Lung microvascular endothelial cell (primary cell): ENCODE measurements at places on chromosomes 6 and 20. TPM values are rescaled to one million over a fixed set of nuclear protein-coding genes. Genes with fewer than 3 reads are reported as not detected.

- no peak for DNase-seq
Observed at GRCh38 chr6:31615748-31616147, 714 bp downstream of the AIF1 start.

The OPRL1 gene
- total RNA-seq: 1.7 and 3.0 TPM in 2 replicates

The FUT9 gene
- not detected in 2 replicates for total RNA-seq

DNA sequence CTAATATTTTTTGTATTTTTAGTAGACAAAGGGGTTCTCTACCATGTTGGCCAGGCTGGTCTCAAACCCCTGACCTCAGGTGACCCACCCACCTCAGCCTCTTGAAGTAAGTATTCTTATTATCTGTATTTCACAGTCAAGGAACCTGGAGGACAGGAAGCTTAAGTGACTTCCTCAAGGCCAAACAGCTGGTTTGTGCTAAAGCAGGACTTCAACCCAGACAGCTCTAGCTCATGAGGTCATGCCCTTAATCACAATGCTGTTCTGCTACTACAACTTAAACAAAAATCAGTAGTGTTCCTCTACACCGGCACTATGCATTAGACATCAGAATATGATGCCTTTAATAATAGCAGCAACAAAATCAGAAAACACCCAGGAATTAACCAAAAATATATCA, 168.9 kb downstream of the ADGB start:
- no peak for DNase-seq

DNA sequence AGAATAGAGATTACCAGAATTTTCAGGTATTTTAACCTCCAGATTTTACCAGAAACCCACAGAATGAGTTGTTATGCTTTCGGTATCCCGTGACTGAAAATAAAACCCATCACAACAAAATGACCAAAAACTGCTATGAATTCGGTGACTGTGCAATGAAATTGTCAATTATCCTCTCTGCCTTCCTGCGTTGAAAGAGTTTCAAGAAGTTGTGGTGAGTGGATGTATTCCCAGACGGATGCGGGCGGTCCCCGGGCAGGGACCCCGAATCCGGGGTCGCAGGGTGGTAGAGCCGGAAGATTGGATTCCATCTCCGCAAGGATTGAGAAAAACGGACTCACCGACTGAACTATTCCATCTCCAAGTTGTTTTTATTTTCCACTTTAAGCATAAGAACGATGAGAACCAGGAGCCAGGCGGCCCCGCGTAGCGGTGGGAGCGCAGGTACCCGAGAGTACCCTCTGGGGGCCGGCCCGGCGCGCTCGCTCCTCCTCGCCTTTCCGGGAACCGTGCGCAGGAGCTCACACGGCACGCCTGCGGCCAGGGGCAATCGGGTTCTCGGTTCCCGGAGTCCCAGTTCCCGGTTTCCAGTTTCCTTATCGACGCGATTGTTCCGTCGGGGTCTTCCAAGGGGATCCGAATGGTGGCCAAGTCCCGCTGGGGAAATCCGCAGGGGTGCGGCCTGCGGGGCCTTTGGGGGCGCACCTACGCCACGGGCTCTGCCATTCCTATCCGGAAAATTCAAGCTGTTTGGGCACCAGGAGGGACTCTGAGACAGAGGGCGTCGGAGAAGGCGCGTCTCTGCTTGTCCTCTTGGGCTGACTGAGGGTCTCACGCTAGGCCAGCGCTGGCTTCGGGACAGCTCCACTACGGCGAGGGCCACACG, 104.9 kb upstream of the PRDM1 start:
- DNase-seq: no peak

- peak; percentile 92 for DNase-seq
Observed at GRCh38 chr20:1118336-1119127, at the start of gene PSMF1. Gene PSMF1 (plus strand): TSS chr20:1118602. CDS start chr20:1118774, 172 bp downstream.

DNA sequence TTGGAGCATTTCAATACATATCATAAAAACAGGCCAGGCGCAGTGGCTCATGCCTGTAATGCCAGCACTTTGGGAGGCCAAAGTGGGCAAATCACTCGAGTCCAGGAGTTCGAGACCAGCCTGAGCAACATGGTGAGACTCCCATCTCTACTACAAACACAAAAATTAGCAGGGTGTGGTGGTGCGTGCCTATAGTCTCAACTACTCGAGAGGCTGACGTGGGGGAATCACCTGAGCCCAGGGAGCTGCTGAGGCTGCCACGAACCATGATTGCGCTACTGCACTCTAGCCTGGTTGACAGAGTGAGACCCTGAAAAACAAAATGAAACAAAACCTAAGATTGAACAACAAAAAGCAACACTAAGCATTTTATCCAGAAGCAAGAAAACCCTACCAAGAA, 47.2 kb downstream of the BACH2 start:
- no peak for DNase-seq

The HUS1B gene
- total RNA-seq: 0.22 and 0.79 TPM in 2 replicates

The MAP7 gene
- total RNA-seq: 0.40 and 0.44 TPM in 2 replicates

GRCh38 chr6:113094779-113095178, 747.6 kb downstream of the RFPL4B start:
- DNase-seq: no peak

GRCh38 chr6:167122827-167123657, at the start of gene CCR6:
Gene CCR6 (plus strand): TSS chr6:167123096. CDS start chr6:167136135, 13,039 bp downstream.
- DNase-seq: no peak

The EPPIN gene
- not detected in 2 replicates for total RNA-seq

DNA sequence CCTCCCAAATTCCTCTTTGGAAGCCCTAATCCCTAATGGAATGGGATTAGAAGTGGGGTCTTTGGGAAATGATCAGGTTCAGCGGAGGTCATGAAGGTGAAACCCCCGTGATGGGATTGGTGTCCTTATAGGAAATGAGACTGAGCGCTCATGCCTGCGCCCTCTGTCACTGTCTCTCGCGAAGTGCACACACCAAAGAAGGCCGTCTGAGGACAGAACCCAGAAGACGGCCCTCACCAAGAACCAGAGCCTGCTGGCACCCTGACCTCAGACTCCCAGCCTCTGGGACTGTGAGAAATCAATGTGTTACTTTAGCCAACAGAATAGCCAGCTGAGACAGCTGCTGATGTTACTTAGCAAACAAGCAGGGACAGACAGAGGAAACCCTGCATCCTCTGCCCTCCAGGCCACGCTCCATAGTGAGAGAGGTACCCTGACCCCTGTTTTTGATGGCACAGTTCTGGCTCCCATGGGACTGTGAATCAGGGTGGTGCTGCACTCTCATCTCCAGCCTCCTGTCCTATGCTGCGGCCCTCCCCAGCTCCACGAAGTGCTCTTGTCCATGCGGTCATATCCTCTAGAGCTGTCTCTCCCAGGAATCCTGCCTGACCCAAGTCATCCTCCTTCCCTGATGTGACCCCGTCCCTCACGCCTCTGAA, 369.3 kb downstream of the ZFAND3 start:
- DNase-seq: no peak

The CALHM5 gene
- 0.40 and 1.5 TPM in 2 replicates for total RNA-seq

GRCh38 chr6:3272911-3273547, 14.3 kb downstream of the PSMG4 start:
- no peak for DNase-seq

The VSX1 gene
- total RNA-seq: not detected in 2 replicates

DNA sequence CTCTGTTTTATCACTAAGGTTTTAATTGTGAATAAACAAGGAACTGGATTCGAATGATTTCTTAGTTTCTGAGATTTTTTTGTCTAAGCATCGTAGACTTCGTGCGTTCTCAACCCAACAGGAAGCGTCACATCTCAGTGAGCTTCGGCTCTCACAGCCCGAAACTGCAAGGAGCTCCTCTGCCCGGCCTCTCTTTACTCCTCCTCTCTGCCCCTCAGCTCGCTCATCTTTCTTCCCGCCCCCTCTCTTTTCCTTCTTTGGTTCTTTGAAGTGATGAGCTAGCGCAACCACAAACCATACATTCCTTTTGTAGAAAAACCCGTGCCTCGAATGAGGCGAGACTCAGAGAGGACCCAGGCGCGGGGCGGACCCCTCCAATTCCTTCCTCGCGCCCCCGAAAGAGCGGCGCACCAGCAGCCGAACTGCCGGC, 480 bp upstream of the NT5E start:
- DNase-seq: peak; percentile 30

The NR2E1 gene
- not detected in 2 replicates for total RNA-seq

The C6orf15 gene
- total RNA-seq: not detected in 2 replicates

The MC3R gene
- total RNA-seq: not detected in 2 replicates

The KCNS1 gene
- total RNA-seq: under 0.01 and 0.40 TPM in 2 replicates

DNA sequence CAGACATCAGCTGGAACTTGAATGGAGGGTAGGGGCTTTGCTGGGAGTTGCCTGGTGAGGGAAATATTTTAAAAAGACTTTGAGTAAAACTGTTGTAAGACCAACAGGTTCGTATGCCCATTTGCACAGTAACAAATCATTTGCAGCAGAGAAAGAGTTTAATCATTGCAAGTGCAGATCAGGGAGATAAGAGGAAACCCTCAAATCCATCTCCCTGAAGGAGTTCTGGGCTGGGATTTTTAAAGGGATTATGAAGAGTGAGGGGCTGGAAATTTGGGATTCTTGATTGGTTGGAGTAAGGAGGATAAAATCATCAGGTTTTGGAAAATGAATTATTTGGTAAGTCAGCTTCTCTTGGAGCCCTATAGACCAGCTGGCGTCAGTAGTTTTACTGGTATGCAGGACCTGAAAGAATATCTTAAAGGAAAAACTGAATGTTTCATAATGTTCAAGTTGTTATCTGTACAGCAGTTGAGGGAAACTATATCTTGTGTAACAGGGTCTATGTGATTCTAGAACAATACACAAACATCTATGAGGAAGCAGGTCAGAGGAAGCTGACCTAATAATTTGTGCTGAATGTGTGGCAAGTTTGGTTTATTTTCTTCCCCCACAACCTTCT, 295.5 kb downstream of the PLCB1 start:
- DNase-seq: peak; percentile 37
